CD4-positive, alpha-beta T cell (primary cell): ENCODE measurements at places on chromosomes 16 and 17. TPM values are rescaled to one million over a fixed set of nuclear protein-coding genes. Genes with fewer than 3 reads are reported as not detected.

- H3K4me1 ChIP-seq: no peaks in the 10 kb centered on the region
- H3K27ac ChIP-seq: no peak overlapping the region
- DNase-seq: no peak
- no peak overlapping the region for H3K4me3 ChIP-seq
- H3K36me3 ChIP-seq: no peaks in the 10 kb centered on the region
- peaks cover 2% of the 10 kb centered on the region for H3K27me3 ChIP-seq
Measured at GRCh38 chr16:49827805-49828438, 28.0 kb downstream of the ZNF423 start.

DNA sequence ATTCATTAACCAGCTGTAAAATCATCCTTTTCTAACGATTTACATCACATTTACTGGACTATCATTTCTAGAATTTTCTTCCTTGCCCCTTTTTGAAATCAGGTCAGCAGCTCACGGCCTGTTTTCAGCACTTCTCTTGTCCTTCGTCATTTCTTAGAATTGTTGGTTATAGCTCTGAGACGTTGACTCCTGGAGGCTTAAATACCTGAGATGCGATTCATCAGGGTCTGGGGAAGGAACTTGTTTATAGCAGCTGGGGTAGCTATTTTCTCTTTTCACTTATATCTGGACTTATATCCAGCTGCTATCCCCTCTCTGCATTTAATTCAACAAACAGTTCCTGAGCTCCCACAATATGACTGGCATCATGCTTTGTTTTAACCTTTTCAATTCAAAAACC lies 338.7 kb upstream of the TNRC6C start:
- no peak overlapping the region for H3K4me3 ChIP-seq
- H3K27me3 ChIP-seq: no peaks in the 10 kb centered on the region
- no peaks in the 10 kb centered on the region for H3K36me3 ChIP-seq
- no peak overlapping the region for H3K27ac ChIP-seq
- H3K4me1 ChIP-seq: peaks cover 7% of the 10 kb centered on the region

Gene CLDN9
- total RNA-seq: not detected

DNA sequence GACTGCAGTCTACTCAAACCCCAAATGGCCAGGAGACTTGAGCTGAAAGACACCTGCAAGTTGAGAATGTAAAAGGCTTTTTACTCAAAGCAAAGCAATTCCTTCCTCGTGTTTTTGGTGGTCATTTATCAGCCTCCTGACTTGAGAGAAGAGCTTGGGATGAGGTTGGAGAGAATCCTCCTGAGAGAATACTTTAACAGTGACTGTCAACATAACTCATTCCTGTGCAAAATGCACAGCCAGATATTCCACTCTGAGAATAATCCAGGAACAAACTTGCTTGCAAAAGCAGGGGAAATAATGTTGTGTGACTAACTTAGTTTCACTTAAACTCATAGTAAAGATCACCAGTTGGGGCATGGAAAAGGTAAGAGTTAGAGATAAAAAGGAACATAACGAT lies 53.4 kb downstream of the SNTB2 start:
- no peak for DNase-seq
- H3K4me1 ChIP-seq: no peaks in the 10 kb centered on the region
- no peak overlapping the region for H3K4me3 ChIP-seq
- H3K36me3 ChIP-seq: no peaks in the 10 kb centered on the region

DNA sequence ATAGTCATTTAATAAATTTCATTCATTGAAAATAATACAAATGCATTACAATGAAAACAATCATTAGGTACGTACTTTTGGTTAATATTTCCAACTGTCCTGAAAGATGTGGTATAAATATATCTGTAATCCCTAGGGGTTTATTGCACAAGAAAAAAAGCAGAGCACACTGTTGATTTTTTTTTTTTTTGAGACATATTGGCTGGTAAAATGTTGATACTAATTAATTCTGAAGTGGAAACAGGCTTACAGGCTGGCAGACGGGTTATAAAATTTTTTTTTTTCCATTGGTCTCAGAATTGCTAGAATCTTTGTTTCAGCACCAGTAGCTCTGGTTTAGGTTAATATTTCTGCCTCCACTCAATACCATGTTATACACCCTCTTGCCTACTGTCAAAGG lies 193.6 kb downstream of the MAP2K6 start:
- no peaks in the 10 kb centered on the region for H3K36me3 ChIP-seq
- H3K27me3 ChIP-seq: no peaks in the 10 kb centered on the region
- H3K4me3 ChIP-seq: no peak overlapping the region
- DNase-seq: no peak
